T-cell (primary cell): ENCODE measurements at places on chromosomes 4 and X.

GRCh38 chr4:167428156-167428555 is 193.9 kb upstream of the SPOCK3 start:
- DNase-seq = no peak

- DNase-seq = no peak
Observed at GRCh38 chr4:40228497-40229365, 31.9 kb downstream of the RHOH start.

DNA sequence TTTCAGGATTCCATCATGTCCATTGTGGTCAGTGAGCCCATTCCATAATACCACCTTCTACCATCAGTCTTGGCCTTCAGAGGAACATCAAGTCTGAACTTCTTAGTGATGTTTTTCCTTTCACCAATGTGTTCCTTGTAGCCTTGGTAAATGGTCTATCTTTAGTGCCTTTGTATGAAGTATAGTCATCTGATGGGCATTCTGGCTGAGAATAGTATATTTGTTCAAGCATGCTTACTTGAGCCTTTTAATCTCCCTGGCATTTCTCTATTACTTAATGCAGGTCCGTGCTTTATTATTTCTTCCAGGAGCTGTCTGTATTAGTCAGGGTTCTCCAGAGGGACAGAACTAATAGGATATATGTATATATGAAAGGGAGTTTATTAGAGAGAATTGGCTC is 99.7 kb downstream of the TLL1 start:
- no peak for DNase-seq

DNA sequence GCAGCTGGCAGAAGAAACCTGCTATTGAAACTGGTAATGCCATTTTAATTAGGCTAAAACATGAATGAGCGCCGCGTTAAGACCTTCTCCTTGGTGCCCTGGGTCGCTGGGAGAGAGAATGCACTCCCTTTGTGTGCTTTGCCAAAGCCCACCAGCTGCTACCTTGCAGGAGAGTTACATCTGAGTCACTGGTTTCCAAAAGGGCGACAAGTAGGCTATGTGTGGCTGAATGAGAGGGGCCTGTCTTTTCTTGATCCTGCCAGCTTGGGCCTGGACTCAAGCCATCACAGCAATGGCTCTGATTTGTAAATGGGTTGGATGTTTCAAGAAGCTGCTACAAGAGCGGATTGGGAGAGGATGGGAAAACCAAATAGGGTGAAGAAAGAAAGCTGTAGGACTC is 81.5 kb downstream of the NHS start:
- DNase-seq = no peak

- no peak for DNase-seq
Observed at GRCh38 chr4:150079081-150079581, 886 bp downstream of the DCLK2 start.

DNA sequence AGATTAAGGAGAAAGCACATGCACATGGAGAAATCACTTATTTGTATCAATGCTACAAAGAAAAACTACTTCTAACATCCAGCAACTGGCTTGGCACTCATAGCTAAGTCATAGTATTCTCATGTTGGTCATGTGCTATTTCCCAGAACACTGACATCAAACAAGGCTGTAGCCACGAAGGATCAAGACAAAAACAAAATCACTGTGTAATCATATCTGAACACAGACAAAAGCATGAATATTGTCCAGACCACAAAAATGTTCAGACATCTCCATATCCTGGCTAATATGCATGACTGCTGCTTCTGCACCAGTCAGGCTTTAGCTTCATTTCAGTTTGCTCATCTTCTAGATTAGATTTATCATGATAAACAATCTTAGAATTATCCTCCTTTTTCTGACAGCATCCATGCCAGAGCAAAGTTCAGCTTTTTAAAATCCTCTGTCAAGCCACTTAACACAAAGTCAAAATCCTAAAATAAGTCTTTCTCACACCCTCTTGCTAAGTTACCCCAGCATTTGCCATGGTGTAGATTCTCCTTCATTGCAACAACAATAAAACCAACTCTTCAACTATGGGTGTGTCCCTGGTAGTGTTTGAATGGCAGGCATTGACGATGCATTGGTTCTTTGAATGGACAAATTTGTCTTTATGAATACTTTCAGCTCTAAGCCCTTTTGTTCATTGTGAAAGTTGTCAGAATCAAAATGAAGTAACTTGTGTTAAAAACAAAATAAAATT is 39.1 kb upstream of the NPFFR2 start:
- no peak for DNase-seq
